ENCODE measurements at places on chromosomes 1 and 21.
A peak's percentile ranks its signal among the peaks of the same experiment; 100 is the strongest.

GRCh38 chr1:168321945-168322344 is 41.3 kb downstream of the TBX19 start:
- DNase-seq, result no peak

DNA sequence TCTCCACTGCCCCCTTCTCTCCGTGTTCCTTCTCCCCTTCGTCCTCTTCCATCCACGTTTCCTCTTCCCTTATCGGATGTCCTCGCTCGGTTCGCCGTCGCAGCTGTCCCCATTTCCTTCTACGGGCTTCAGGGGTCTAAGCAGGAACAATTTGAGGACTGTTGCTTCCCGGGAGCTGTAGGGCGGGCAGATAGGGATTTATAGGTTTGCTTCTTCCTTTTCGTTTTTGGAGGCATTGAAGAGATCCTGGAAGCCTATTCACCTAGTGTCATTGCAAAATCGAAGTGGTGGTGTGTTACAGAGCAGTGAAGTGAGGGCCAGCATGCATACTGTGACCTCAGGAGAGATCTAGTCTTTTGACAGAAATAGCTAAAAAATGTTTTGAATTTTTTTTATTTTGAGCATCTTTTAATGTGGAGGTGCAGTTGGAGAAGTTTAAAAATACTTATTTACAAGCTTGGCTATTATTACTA is 897 bp downstream of the ZYG11B start:
- DNase-seq, result no peak

DNA sequence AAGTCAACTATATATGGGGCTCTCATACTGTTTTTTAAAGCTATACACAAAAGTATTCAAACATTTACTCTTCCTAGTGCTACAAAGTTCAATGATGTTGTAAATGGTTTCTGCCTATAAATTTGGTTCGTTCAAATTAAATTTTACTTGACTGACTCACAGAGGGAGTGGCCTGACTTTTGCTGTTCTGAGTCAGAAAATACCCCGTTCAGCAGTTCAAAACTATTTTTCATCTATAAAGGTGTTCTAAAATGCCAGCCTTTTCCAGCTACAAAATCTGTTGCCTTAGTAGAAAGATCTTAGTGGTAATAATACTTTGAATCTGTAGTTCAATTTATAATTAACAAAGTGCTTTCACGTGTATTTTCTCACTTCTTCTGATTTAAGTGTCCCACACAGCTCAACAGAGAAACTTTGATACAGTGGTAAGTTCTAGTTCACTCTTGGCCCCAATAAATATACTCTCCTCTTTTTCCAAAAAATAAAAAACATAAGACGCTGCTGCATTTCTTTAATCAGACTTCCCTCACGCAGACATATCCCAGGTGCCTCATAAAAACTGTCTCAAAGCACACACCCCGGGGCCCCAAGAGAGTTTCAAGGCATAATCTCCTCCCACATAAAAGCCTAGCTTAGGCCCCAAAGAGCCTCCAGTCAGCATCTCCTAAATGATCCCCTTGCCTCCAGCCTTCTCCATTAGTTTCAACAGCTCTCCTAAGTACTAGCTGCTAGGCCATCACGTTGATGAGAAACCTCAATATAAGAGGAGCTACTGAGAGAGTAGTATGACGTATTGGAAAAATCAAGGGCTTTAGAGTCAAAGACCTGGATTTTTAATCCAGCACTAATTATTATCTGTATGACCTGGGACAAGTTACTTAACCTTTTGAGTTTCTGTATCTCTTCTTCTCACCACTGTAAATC is 3.2 kb downstream of the PTP4A2 start:
- no peak for DNase-seq

- no peak for DNase-seq
These were observed 420.9 kb upstream of the CAMK1G start for GRCh38 chr1:209162651-209163050.

DNA sequence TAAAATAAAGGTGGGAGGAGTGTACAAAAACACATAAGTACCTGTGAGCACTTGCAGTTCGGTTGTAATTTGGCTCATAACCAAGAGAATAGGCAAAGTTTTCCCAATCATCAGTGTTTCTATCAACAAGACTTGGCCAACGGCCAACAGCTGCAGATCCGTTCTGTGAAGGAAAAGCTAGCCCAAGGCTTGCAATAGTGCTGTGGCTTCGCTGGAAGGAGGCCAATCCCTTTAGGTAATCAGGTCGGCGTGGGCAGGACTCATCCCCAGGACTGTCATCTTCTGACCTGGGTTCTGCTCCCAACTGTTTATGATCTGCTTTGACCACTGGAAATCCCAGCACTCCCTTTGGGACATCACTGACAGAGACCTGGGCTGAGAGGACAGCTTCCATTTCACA is 107.8 kb downstream of the LYST start:
- DNase-seq, result no peak

DNA sequence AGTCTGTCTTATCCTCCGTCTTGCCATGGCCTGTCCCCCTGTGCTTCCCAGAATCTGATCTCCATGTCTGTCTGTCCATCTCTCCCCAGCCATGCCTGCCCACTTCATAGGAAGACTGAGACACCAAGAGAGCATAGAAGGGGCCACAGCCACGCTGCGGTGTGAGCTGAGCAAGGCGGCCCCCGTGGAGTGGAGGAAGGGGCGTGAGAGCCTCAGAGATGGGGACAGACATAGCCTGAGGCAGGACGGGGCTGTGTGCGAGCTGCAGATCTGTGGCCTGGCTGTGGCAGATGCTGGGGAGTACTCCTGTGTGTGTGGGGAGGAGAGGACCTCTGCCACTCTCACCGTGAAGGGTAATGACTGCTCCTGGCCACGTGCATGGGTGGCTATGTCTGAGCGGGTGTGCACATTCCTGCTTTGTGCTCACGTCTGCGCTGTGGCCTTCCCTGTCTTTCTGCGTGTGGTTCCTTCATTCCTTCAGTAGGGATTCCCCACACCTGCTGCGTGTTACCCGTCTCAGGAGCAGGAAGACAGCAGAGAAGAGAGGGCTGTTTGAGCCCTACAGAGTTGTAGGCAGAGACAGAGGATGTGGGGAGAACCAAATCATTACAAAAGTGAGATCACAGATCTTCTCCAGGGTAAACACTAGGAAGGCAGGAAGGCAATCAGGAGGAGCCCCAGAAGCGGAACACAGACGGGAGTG is 80.8 kb downstream of the OBSCN start:
- no peak for DNase-seq

- DNase-seq, result no peak
These were observed 111.4 kb downstream of the MAST2 start for GRCh38 chr1:45914836-45915235.

DNA sequence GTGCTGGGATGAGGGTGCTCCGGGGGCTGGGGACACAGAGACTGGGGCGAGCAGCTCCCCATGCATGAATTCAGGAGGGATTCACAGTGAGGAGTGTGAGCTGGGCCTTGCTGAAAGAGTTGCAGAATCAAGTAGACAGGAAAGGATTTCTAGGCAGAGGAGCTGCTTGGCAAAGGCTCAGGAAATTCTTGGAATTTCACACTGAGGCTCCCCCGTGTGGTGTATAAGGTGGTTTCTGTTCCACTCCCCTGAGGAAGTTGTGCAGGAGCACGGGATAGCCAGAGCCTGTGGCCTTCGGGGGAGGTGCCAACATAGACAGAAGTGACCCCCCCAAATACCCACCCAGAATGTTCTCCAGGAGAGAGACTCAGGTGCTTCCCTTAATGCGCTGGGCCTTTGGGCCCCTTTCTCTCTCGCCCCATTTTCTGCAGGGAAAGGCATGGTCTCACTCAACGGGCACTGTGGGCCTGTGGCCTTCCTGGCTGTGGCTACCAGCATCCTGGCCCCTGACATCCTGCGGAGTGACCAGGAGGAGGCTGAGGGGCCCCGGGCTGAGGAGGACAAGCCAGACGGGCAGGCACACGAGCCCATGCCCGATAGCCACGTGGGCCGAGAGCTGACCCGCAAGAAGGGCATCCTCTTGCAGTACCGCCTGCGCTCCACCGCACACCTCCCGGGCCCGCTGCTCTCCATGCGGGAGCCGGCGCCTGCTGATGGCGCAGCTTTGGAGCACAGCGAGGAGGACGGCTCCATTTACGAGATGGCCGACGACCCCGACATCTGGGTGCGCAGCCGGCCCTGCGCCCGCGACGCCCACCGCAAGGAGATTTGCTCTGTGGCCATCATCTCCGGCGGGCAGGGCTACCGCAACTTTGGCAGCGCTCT is 58.5 kb upstream of the ACTL8 start:
- no peak for DNase-seq

- no peak for DNase-seq
These were observed 72.4 kb downstream of the DUSP10 start for GRCh38 chr1:221669441-221669840.

GRCh38 chr1:30046751-30047150 is 676.6 kb downstream of the MATN1 start:
- no peak for DNase-seq

- no peak for DNase-seq
These were observed 6.7 kb upstream of the IRF2BP2 start for GRCh38 chr1:234616644-234617043.

- no peak for DNase-seq
These were observed 15.6 kb downstream of the FMO1 start for GRCh38 chr1:171263901-171264300.

DNA sequence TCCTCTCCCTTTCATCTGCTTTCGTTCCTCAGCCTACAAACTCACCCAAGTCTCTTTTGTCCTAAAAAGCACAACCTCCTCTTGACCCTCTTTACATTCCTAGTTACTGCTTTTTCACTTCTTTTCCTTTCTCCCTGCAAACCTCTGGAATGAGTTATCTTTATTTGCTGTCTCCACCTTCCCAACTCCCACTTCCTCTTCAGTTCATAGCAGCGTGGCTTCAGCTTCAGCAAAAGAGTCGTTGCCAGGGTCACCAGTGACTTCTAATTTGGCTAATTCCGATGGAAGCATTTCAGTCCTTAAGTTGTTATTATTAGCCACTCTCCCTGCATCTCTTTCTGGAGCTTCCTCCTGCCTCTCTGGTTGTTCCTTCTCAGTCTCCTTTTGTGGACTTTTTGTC is 6.2 kb upstream of the TMEM54 start:
- DNase-seq, result no peak

- DNase-seq, result no peak
These were observed 2.2 kb downstream of the MMEL1 start for GRCh38 chr1:2630498-2631135.

DNA sequence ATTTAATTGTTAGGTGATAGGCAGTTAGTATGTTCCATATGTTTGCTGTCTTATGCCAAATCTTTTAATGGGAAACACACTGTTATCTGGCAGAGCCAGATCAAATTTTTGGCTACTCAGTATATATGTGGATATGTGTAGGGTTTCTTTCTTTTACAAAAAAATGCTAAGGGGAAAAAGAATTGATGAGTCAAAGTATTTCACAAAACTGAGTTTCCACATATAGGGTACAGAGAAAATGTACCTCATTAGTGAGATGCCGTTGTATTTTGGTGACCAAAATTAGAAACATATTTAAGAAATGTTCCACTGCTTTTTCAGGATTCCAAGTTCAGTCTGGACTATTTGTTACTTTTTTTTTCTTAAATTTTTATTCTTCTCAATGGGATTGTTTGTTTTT is 201.2 kb upstream of the PTGFR start:
- DNase-seq, result no peak

DNA sequence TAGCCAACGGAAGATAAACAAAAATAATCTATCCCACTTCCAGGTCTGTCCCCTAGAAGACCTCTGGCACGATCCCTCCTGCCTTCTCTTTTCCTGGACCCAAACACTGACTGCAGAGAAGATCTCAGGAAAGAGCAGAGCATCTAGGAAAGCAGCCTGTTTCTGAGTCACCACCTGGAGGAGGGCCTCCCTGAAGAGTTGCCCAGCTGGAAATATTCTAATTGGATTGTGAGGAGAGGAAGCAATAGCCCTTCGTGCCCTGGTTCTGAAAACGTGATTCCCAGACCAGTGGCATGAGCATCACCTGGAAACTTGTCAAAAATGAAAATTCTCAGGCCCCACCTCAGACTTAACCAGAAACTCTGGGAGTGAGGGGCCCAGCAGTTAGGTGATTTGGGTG is 411.1 kb downstream of the SETD4 start:
- no peak for DNase-seq

DNA sequence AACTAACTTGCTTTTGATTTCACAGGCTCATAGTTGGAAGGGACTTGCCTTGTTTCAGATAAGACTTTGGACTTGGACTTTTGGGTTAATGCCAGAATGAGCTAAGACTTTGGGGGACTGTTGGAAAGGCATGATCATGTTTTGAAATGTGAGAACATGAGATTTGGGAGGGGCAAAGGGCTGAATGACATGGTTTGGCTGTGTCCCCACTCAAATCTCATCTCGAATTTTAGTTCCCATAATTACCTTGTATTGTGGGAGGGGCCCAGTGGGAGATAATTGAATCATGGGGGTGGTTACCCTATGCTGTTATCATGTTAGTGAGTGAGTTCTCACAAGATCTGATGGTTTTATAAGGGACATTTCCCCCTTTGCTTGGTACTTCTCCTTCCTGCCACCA is 222.1 kb downstream of the GRIK1 start:
- no peak for DNase-seq

DNA sequence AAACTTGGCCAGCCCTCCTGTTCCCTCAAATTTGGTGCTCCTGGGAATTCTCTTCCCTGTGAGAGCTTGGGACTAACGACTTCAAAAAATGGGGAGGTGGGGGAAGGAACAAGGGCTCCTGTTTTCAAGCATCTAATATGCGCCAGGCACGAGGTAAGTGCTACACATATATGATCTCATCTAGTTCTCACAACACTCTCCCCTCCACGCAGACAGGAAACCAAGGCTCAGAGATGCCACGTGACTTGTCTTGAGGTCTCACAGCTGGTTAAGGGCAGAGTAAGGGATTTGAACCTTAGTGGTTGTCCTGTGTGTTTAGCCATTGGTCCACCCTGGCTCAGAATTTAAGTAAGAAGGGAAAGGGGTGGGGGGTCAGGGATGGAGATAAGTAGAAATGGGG is 125.9 kb downstream of the DMRTB1 start:
- no peak for DNase-seq

DNA sequence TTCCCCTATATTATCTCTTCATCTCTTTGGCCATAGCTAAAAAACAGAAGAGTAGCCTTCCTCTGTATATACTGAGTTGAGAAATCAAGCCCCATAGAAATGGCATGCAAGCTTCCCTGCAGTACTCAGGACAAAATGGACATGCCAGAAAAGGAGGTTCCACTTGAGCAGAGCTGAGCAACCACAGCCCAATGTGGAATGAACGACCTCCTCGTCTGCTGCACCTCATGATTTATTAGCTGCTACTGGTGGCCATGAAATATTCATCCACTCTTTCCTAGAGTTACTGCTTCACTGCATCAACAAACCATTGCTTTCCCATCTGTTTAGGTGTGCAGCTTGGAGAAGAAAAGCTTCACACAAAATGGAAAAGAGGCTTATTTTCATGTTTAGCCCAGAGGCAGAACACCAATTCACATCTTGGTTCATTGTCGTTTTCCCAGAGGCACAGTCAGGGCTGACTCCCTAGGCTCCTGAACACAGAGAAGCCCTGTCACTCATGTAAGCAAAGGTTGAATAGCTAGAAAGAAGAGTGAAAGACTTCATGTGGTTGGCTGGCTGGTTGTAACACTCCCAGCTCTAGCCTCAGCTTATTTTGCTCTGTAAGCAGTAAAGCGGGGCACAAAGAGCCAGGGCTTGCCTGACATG is 148.0 kb downstream of the TSEN15 start:
- DNase-seq, result no peak

- no peak for DNase-seq
These were observed 54.2 kb downstream of the DRAM2 start for GRCh38 chr1:111085676-111086075.

- peak; percentile 4 for DNase-seq
These were observed 41.6 kb upstream of the AGL start for GRCh38 chr1:99808391-99809115.
